ENCODE measurements at places on chromosomes 6 and 20.

DNA sequence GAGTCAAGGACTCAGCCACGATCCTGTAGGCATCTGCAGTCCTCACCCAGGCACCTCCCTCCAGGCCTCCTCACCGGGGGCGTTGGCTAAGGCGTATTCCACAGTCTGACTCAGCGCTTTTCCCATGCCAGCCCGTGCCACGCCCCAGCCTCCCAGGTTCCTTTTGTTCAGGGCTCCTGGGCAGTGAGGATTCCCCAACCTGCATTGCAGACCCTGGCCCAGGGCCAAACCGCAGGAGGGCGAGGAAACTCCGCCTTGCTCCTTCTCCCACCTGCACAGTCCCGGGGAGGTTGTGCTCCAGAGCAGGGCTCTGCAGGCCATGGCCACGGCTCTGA lies 202.8 kb upstream of the CST7 start:
- DNase-seq = no peak

GRCh38 chr20:34629342-34629741 lies 47.5 kb downstream of the PIGU start:
- DNase-seq = no peak

DNA sequence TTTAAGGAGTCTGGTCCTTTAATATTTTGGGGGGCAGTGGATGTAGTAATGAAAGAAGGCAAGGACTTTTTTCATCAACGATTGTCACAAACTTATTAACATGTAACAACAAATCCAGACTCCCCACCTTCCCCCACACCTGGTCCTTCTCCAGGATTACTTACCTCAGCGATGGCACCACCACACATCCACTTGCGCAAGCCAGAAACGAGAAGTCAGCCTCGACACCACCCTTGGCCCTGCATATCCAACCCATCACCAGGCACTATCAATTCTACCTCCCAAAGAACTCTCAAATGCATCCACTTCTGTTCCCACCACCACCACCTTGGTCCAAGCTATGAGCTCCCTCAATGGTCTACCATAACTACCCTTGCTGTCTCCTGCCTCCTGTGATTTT lies 6.6 kb downstream of the EZR start:
- no peak for DNase-seq

- no peak for DNase-seq
Observed at GRCh38 chr20:45470262-45470931, 844 bp downstream of the WFDC2 start.

- no peak for DNase-seq
Observed at GRCh38 chr20:11331096-11331495, 586.6 kb upstream of the BTBD3 start.

DNA sequence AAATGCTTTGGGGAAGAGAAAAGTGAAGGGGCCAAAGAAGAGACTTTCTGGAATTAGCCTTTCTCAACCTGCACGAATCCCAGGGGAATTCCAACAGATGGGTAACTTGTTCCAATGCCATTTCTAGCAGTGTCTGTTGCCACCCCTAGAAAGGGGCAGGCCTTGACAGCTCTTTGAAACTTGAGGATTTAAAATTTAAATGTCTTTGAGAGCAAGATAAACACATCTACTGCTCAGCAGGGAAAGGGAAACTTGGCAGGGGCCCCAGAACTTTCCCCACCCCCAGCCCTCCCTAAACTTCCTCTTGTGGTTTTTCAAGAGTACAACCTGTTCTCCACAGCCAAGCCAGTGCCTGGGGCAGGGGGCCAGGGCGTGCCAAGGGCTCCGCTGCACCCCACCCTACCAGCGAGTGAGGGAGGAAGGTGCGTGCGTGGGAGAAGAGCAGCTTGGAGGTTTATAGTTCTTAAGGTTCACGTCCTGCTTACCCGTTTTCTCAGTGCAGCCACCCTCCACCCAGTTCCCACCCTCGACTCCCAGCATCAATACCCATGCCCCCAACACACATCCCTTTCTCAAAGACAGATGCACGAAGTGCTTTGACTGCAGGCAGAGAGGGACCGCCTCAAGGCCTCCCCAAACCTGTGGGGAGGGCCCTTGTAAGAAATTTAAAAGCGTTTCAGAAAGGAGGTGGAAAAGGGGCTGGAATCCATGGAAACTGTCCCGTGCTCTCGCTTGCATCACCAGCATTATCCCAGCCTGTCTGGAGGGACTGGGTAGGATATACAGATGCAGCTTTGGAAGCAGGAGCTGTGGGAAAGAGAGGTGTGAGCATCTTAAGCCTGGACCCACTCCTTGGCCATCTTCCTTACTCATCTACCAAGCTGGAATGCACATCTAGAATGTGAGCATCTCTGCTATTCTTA lies 4.5 kb upstream of the TAF8 start:
- peak; percentile 85 for DNase-seq
